ENCODE measurements at places on chromosomes 1 and 21.

GRCh38 chr1:110668549-110668948 lies 6.2 kb downstream of the KCNA3 start:
- no peak for DNase-seq

DNA sequence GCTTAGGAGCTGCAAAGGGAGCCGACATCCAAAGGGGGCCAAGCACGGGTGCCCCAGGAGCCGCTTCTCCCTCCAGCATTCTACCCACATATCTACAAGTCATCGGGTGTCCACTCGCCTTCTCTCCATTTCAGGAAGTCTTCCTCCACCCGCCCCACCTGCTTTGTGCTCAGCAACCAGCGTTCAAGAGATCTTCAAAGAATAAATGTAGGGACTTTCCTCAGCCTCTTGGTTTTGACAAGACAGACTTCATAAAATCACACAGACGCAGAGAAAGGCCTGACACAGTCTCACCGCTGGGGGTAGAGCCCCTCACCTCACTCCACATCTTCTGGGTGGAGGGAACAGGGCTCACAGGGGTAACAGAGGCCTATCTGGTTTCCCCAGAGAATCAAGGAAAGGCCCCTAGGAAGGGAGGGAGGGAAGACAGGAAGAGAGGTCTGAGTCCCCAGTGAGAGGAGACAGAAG lies 49.5 kb downstream of the SSBP3 start:
- no peak for DNase-seq

DNA sequence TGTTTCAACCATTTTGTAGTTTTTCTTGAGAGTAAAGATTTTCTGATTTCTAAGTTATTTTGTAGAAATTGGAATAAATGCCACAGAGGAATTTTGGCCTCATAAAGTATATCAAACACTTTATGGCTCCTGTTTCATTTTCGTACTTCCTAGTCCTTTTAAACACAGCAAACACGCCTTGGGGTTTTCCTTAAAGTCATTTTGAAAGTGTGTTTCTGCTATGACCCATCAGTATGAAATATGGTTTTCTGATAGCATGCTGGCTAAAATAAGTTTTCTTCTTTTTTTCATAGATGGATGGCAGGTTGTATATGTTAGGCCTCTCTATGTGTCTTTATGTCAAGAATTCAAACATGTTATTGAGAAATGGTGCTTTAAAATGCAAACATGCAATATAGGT lies 940.1 kb upstream of the TMPRSS15 start:
- no peak for DNase-seq

- DNase-seq: no peak
These were observed 68.7 kb downstream of the DEGS1 start for GRCh38 chr1:224251741-224252146.

DNA sequence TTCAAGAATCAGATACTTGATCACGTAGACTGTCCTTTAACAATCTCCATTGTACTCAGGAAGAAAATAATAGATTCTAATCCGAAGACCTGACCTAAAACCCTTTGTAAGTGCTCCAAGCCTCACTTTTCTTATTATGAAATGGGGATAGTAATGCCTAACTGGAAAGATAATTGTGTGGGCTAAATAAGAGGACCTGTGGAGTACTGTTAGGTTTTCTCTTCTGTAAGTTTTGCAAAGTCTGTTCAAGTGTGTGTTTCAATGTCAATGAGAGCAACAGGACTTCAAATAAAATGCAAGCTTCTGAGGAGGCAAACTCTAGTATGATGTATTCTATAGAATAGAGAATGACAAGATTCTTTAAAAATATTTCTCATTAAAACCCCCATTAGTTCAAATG lies 348.6 kb downstream of the USP25 start:
- DNase-seq: no peak

DNA sequence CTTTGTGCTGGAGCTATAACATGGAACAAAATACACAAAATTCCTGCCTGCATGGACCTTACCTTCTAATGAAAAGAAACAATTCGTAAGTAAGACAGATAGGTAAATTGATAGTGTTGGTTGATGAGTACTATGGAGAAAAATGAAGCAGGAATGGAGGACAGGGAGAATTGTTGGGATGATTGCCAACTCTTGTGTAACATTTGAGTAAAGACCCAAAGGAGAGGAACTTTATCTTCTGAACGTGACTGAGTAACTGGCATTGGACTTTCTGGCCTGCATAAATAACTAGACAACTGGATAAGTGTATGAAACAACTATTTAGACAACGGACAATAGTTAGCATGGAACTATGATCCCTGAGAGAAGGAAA lies 6.8 kb upstream of the EFCAB14 start:
- no peak for DNase-seq

GRCh38 chr1:17728123-17728712 lies 26.9 kb upstream of the ACTL8 start:
- DNase-seq: no peak

DNA sequence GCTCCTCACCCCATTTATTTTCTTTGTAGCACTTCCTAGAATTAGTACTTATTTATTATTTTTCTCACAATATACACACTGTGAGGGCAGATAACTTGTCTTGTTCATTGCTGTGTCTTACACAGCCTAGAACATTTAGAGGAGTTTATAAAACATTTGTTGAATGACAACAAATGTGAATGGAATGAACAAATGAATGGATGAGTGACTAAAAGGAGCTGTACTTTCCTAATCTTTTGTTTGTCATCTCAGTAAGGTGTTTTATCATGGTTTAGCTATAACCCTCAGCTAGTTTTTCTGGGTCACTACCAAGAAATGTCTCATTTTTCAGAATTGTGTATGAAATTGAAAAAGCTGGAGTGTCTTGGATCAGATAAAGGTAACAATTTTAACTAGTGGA lies 239.3 kb upstream of the KCNK2 start:
- DNase-seq: no peak

- DNase-seq: peak; percentile 78
These were observed 14.1 kb upstream of the NUAK2 start for GRCh38 chr1:205335692-205336091.

DNA sequence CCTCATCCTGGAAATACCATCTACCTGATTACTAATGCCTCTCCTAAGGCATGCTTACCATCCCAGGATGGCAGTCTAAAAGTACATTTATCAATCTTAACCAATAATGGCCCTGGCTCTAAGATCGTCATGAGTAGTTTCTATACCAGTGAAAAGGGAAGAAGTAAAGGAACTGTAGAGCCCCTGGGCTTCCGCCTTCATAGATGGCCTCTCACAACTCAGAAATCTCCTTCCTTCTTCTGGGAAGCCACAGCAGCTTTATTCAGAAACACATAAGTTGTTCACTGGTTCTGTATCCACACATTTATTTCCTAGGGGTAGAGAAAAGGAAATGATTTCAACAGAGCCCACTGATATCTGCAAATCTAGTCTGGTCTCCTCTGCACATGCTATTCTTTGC lies 41.0 kb upstream of the CD5L start:
- DNase-seq: no peak

- DNase-seq: peak; percentile 52
These were observed 6.9 kb upstream of the S100A2 start for GRCh38 chr1:153572569-153573015.

DNA sequence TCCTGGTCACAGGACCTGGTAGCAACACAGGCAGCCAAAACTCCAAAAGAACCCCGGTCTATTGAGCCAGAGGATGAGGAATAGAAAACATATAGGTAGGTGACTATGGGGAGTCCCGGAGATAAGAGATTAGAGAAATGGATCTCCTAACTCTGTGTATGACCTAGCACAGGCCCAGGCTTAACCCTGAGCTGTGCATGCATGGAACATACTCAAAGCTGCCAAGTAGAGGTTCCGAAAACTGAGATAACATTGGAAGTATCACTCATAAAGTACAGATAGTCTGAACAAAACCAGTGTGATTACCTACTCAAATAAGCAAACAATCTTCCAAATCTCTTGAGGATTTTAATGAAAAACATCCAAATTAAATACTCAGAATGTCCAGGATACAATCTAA lies 31.5 kb upstream of the PRDX6 start:
- no peak for DNase-seq

DNA sequence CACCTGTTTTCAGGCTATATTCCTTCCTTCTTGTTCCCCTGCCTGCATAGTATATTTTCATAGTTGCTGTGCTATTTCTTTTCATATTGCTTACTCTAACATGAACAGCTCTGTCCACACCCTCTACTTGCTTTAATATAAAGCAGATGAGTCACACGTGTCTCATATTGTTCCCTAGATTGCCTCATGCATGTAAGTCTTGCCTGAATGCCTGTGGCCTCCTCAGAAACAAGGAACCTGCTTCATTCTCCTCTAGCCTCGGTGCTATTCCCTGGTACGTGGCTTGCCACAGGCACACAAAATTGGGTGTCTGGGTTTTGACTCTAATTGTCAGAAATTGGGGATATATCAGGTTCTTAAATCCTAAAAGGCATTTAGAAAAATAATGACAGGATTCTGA lies 16.5 kb upstream of the PKP1 start:
- no peak for DNase-seq

- DNase-seq: no peak
These were observed 102.7 kb downstream of the RASAL2 start for GRCh38 chr1:178196631-178197030.

DNA sequence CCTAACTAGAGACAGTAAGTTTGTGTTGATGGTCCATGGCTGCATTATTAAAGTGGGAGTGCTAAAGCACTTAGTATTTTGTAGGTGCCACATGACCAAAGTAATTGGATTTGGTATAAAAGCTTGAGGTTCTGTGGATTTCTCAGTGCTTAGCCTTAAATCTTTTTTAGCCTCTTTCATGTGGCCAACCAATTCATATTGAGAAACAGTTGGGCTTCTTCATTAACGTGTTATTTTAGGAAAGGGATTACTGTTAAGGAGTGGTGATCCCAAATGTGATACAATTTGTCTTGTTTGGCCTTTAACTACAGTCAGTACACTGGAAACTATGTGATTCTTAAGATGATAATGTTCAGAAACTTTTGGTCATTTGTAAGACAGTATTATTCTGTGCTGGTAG lies 25.5 kb downstream of the MAN1A2 start:
- no peak for DNase-seq

- no peak for DNase-seq
These were observed 21.3 kb downstream of the GPR137B start for GRCh38 chr1:236163463-236164153.

GRCh38 chr1:74766579-74766978 lies 33.6 kb downstream of the TYW3 start:
- DNase-seq: no peak

DNA sequence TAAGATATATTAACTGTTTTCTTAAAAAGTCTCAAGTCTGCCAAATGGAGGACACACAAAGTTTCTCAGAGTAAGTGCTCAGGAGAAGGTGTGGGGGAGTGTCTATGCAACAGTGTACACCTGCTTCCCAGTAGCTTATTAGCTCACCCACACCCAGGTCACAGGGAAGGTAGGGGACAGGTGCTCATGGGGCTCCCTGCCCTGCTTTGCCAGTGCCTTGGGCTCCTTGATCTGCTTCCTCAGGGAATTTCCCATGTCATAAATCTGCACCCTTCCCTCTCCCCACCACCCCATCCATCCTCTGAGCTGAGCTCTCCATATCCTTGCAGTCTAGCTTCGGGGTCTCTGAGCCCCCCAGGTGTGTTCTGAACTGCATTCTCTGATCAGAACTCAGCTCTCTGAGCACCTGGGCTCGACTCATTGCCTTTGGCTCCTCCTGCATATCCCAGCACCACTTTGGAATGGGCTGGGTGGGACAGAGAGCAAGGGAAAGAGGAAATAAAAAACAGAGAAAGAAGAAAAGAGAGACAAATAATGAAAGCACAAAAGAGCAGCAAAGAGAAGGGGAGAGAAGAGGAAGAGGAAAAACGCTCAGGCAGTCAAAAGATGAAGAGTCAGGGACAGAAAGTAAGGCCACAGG lies 87.0 kb upstream of the ATP1B1 start:
- no peak for DNase-seq

GRCh38 chr1:199725002-199725565 lies 302.4 kb upstream of the NR5A2 start:
- DNase-seq: no peak

DNA sequence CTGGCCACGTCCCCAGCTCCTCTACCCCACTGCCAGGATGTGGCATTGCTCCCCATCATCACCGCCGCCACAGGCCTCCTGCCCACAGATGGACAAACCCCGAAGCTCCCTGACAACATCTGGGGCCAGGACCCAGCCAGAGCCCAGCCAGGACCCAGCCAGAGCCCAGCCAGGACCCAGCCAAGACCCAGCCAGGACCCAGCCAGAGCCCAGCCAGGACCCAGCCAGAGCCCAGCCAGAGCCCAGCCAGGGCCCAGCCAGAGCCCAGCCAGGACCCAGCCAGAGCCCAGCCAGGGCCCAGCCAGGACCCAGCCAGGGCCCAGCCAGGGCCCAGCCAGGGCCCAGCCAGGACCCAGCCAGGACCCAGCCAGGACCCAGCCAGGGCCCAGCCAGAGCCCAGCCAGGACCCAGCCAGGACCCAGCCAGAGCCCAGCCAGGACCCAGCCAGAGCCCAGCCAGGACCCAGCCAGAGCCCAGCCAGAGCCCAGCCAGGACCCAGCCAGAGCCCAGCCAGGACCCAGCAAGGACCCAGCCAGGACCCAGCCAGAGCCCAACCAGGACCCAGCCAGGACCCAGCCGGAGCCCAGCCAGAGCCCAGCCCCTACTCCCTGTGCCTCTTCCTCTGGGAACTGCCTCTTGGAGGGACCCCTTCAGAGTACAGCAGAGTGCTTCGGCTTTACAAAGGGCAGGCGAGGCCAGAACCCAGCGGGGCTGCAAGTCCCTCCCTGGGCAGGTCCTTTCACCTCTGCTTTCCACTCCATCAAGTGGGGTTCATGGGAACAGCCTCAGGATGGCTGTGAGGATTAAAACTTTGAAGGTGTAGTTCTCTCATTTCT lies 43.7 kb downstream of the DISP3 start:
- DNase-seq: no peak

- DNase-seq: no peak
These were observed 306.2 kb downstream of the TTLL7 start for GRCh38 chr1:83692524-83693381.

DNA sequence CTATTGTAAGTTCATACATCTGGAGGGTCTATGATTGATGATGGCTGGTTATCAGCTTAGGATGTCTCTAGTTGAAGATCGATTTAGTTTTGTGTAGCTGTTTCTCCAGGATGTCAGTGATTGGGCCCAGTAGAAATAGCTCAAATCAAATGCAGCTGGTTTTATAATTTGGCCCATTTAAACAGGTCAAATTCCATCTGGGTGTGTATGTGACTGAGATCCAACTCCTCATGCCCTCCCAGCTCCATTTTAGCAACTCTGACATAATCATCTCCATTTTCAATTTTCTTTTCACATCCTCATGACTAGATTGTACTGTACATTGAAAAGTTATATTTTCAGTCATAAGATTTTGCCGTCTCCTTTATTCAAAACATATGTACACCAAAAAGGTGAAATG lies 99.2 kb downstream of the TPR start:
- DNase-seq: no peak

All from NCI-H1436 treated with DMSO at 0.1 percent for 48 hours (cell line).